ENCODE measurements at places on chromosomes 3 and 15.

DNA sequence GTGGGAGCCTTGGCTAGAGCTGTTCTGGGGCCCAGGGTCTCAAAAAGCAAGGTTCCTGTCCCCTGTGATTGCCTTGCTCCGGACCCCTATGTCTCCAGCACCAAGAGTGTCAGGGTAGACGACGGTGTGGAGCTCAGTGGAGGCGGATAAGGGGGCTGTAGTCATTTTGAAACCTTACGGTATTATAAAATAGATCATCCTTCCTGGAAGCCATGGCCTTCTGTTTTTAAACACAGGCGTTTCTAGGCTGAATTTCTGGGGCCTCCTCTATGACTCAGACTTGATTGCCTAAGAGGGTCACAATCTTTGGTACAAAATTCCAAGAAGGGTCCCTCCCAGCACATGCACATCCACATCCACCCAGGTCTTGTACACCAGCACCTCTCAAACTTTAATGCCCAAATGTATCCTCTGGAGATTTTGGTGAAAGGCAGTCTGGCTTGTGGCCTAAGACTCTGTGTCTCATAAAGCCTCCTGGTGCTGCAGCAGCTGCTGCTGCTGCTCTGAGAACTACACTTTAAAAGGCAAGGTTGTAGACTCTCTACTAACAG lies 70.5 kb upstream of the XCR1 start:
- DNase-seq, result peak; percentile 88

DNA sequence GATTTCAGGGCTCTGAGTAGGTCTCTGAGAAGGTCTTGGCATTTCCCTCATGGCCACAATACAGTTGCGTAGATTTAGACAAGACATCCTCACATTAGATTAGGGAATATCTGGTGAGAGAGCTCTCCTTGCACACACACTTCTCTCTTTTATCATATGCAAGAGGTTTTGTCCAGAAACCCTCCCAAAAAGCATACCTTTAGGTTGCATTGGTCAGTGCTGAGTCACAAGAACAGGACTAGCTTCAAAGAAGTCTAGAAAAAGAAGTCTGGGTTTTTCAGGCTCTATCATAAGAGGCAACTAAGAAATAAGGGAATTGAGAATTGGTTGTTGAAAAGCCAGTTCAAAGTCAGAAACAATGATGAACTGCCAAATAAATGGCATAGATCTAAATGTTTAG lies 40.1 kb upstream of the MITF start:
- no peak for DNase-seq

GRCh38 chr15:27669641-27670040 lies 429.5 kb downstream of the OCA2 start:
- no peak for DNase-seq

- DNase-seq, result no peak
These were observed 44.4 kb upstream of the RSL24D1 start for GRCh38 chr15:55241186-55241585.

- no peak for DNase-seq
These were observed 124.1 kb upstream of the THBS1 start for GRCh38 chr15:39456582-39457330.

GRCh38 chr15:69415381-69415780 lies 1.2 kb downstream of the KIF23 start:
- no peak for DNase-seq

DNA sequence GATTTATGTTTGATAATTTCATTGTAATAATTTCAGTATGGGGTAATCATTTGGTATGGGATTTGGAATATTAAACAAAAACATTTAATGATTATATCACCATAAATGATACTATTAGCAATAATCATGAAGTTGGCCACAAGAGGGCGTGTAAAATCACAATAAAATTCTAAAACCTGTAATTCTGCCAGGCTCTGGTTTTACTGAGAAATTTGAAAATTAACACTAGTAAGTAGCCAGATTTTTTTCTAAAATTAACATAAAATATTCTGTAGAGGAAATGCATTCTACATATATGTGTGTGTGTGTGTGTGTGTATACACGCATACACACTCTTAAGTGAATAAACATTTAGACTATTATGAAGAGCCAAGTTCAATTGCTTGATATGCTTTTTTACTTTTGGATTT lies 40.5 kb downstream of the FEZF2 start:
- peak; percentile 11 for DNase-seq

DNA sequence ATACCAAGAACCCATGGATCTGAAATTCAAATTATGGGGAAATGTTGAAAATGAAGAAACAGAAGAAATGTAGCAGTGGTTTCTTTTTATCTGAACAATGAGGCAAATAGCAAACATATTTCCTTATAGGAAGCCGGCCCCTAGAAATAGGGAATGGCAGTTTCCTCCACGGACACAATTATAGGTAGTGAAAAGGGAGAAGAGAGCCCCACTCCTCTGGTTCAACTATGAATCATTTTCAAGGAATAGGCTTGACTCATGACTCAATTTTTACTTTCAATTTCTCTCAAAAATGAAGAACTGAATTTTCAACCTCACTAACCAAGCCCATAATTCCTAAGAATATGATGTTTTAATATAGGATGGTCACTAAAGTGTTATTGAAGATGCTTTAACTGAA lies 243.1 kb downstream of the MECOM start:
- DNase-seq, result peak; percentile 25

GRCh38 chr3:15844889-15845288 lies 47.1 kb upstream of the ANKRD28 start:
- DNase-seq, result no peak

DNA sequence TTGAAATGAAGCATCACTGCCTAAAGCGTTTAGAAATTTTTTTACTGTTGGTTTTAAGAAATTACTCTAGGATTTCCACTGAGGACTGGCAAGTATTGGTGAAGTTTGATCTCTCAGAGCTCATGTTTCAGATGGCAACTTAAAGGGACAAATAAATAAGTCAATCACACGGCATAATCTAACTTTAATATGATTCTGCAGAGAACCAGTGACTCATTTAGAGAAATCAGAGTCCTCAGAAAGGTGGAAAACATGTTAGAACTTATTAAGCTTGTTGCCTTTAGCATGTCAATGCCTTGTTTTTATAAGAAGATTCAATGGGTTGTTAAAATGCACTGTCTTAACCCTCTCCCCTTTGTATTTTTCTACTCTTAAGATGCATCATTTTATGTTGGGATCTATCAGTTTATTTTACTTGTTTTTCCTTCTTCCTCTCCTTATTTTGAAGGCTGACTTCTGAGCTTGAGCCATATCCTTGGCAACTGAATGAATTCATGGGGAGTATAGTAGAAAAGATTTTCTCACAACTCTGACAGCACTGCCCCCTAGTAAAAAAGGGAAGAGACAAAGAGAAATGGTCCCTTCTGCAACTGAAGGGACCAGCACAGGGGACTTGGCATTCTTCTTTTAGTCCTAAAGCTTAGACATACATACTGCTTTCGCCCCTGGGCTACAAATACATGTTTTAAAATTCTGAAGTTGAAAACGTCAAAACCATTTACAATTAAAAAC lies 431.2 kb downstream of the LPP start:
- DNase-seq, result peak; percentile 84

DNA sequence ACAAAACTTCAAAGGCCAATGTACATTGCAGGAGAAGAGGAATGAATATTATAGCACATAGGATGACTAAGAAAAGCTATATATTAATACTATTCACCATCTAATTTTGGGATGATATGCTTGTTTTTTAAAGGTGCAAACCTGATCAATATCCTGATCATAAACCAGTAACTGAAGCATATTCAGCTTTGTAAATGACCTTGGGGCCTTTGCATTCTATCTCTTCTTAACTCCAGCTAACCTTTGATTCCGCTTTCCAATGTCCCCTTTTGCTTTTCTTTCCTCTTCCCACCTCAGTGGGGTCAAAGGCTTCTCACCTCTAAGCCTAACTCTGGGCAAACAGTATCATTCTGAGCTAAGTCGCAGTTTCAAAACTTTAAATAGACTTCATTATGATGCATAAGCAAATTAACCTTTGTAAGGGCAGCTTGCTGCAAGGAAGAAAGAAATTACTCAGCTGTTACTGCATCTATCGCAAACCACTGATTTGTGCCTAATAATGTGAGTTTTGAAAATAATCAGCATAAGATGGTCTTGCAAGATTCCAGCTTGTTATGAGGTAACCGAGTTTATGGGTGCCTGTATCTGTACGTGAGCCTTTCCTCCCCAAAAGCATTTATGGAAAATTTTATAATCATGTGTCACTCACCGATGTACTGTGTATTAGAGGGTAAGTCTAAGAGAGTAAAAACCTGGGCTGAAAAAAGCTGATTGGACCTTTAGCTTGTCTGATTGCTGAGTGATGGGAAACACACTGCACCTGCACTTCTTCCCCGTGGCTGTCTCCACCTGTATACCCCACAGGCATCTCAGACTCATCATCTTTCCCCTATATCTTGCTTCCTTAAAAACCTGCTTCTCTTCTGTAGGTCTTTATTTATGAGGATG lies 116.8 kb downstream of the TPRG1 start:
- DNase-seq, result no peak

- no peak for DNase-seq
These were observed 42.9 kb upstream of the GABRG3 start for GRCh38 chr15:26928051-26928450.

DNA sequence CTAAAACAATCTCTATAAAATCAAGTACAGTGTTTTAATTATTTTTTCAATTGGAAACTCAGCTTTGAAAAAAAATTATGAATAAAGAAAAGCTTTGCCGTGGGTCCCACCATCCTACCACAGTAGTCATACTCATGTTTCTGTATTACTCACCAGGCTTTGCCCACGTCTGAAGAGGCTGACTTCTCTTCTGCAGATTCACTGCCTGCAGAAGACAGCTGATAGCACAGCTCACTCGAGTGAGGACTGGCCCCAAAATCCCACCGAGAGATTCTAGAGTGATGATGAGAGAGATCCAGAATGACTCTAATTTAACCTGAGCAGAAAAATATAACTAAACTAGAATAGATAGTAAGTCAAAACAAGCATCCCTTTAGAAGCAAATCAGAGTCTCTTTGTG lies 11.9 kb downstream of the C2CD4B start:
- no peak for DNase-seq

- DNase-seq, result peak; percentile 98
These were observed 62.8 kb upstream of the HERC1 start for GRCh38 chr15:63896336-63897115.

GRCh38 chr15:45790325-45790943 lies 155.6 kb downstream of the SQOR start:
- peak; percentile 20 for DNase-seq

- peak; percentile 11 for DNase-seq
These were observed 2.9 kb upstream of the CTDSPL start for GRCh38 chr3:37858742-37859141.

- DNase-seq, result no peak
These were observed 945 bp upstream of the PLA2G4F start for GRCh38 chr15:42157381-42157780.

GRCh38 chr15:39397883-39398282 lies 183.0 kb upstream of the THBS1 start:
- no peak for DNase-seq

GRCh38 chr3:128734523-128735189 lies 8.7 kb downstream of the RAB7A start:
- no peak for DNase-seq

GRCh38 chr15:94250801-94251200 lies 19.4 kb downstream of the MCTP2 start:
- no peak for DNase-seq

DNA sequence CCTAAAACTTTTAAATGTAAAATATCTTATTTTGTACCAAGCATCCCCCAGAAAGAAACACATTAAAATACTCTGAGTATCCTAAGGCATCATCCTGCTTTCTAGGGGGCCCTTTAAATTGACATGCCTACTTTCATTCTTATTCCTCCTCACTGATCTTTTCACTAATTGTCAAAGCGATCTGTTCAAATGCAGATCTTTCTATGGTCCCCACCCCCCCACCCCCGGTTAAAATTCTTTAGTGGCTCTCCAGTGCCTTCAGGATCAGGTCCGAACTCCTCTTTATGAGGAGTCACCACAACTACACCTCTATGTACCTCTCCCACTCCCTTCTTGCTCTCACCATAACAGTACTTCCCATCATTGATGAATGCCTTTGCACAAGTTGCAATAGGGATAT lies 19.2 kb upstream of the TFDP2 start:
- DNase-seq, result no peak

- no peak for DNase-seq
These were observed 649 bp upstream of the PIK3CB start for GRCh38 chr3:138835397-138835757.

- DNase-seq, result no peak
These were observed 20.9 kb upstream of the MUC20 start for GRCh38 chr3:195699860-195700259.

- no peak for DNase-seq
These were observed 8.9 kb upstream of the TMEM202 start for GRCh38 chr15:72389231-72389630.

DNA sequence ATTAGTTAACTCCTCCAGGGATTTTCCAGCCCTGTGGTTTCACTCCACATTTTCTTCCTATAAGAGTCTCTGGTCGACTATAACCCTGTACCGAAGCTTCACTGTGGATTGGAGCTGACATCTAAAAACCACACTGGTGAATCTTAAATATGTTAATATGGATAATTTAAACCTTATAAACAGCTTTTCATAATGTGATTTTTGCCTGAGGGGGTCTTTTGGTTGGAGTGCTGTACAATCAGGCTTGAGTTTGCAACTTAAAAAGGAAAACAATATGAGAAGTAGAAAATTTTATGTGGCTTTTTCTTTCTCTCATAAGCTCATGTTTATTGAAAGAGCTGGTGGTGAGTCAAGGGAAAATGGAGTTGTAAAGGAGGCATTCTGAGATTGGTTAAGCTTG lies 313.7 kb downstream of the VPS13C start:
- no peak for DNase-seq

DNA sequence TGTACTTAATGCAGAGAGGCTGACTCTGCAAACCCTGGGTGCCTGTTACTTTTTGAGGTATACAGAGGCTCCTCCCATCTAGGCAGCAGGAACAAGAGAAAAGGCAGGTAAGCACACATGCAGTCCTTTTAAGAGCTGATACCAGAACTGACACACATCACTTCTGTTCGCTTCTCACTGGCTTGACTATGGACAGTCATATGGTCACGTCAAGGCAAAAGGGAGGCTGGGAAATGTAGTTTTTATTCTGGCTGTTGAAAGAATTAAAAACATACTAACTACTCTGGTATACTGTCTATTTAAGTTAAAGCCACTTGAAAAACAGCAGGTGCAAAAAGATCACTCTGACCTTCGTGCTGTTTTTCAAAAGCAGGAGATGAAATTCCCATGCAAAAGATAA lies 218.3 kb downstream of the CTNNB1 start:
- DNase-seq, result no peak

GRCh38 chr3:143239031-143239430 lies 119.5 kb downstream of the CHST2 start:
- no peak for DNase-seq

DNA sequence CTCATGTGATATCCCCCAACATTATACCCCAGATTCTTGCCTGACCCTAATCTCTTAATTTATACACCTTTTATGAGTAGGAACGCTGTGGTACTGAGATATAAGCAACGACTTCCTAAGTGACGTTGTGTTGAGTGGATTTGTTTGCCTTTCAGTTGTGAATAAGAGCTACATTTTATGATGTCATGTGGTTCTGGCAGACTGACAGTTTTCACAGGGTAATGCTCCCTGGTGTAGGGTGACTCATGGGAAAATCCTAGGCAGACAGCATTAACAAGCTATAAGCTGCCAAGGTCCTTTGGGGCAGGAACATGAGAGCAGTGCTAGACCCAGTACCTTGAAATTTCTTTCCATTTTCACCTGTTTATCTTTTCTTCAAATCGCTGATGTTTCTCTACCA lies 11.2 kb downstream of the C3orf52 start:
- DNase-seq, result peak; percentile 86

GRCh38 chr3:175989161-175989560 lies 1130.0 kb downstream of the NAALADL2 start:
- no peak for DNase-seq

- no peak for DNase-seq
These were observed 67.9 kb downstream of the CORO2B start for GRCh38 chr15:68646696-68647095.

GRCh38 chr3:88203642-88204055 lies 53.9 kb downstream of the C3orf38 start:
- peak; percentile 56 for DNase-seq
